ENCODE measurements at places on chromosomes 4 and X.
A peak's percentile ranks its signal among the peaks of the same experiment; 100 is the strongest.

DNA sequence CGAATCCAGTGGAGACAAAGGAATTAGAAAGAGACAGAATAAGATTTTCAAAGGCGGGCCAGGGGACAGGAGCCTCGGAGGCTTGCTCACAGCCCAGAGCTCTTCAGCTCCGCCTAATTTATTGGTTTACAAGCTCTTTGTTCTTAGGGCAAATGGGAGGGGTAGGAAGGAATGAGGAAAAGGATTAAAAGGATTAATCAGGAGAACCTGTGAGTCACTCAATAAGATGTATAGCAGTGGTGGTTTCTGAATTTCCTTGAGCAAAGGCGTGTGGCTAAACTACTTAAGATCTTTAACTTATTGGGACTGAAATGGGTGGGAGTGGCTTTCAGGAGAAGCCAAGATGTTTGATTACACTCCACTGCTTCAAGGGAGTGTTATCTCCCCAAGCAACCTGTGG is 456.0 kb upstream of the SPANXN1 start:
- DNase-seq = no peak

- no peak for DNase-seq
Measured at GRCh38 chr4:90960433-90960832, 833.2 kb downstream of the CCSER1 start.

DNA sequence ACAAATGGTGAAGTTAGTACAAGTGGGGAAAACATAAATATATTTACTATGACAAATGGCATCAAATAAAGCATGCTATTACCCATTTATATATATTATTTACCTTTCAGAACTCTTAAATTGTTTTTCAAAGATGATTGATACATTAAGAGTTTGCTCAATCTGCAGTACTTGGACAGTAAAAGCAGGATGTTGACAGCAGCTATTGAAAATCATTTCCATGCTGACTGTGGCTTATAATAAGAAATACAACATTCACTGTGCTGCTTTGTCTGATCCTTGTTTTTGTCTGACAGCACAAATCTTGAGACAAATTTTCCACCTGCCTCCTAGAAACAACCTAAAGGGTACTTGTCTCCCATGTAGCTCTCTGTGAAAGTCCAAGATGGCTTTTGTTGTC is 134.1 kb upstream of the FAT1 start:
- DNase-seq = no peak

GRCh38 chr4:177313263-177313662 is 3.6 kb downstream of the NEIL3 start:
- no peak for DNase-seq

DNA sequence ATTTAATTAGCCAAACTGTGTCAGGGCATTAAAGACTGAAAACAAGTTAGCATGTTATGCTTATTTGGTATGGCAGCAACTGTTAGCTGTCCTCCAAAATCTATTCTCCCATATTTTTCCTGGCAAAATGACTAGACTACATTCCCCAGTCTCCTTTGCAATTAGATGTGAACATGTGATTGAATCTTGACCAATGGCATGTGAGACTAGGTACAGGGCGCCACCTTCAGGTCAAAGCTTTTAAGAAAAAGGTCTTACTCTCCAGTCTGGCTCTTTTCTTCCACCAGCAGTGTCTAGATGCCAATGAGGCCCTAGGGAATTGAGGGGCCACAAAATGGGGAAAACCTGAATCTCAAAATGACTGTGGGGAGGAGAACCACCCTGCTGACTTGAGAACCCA is 408.2 kb downstream of the SMARCA1 start:
- DNase-seq = no peak

DNA sequence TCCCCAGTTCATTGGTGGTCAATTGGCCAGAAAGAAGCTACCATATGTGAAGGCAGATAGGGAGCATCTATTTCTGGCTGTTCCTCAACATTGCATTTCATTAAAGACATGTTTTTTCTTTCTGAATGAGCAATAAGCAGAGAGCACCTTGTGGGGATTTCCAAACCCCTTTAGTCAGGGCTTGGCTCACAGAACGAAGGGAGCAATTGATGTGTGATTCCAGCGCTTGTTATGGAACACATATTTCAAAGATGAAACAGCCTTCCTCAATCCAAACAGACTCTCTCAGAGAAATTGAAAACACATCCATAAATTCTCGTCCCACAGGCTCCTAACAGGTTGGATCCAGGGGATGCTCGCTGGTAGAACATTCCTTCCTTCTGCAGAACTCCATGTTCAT is 84.1 kb downstream of the CLCN4 start:
- DNase-seq = no peak

- DNase-seq = no peak
Measured at GRCh38 chr4:138761638-138762220, 253.9 kb upstream of the NOCT start.

DNA sequence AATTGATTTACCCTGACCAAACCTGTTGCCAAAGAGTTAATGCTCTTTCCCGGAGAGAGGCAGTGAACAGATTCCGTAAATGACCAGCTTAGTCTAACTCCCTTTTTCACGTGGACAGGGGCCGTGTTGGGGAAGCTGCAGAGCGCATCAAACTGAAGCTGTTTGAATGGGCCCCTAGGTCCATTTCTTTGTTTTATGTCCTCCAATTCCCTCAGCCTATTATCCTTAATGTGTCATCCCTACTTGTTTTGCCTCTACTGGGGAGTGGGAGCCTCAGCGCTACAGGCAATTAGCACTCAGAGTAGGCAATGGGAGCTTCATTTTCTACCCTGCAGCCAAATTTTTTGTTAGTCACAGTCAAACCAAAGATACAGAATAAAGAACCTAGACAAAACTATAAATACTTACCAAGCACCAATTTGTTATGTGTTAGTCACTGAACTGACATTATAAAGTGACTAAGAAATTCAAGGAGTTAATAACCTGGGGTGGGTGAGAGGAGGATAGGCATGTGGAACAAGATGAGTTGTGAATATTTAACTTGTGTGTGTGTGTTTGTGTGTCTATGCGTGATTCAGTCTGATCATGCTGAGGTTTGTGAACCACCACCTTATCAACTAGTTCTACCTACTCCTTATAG is 417.4 kb downstream of the PACRGL start:
- DNase-seq = no peak

DNA sequence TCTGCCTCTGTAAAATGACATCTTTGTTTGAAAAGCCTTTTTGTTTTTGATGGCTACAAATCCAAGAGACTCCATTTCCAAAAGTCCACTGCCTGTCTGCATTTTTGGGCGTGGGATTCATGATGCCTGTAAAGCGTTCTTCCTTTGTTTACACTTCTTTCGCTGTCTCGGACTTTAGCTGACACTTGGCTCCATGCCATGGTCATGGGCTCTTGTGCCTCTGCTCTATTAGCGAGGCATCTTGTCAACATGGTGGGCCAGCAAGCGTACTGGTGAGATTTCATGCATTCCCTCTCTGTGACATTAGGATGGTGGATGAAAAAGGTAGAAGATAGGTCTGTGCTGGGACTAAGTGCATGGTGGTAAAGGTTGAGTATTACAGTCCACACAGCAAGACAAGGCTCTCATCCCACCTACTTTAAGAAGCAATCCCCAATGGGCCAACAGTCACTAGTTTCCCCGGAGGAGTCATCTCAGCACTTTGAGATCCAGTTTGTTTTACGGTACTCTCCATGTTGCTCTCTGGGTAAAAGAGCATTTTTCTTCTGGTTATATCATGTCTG is 298.2 kb upstream of the KLF3 start:
- DNase-seq = no peak

GRCh38 chr4:98447648-98448047 is 186.5 kb downstream of the RAP1GDS1 start:
- peak; percentile 40 for DNase-seq

DNA sequence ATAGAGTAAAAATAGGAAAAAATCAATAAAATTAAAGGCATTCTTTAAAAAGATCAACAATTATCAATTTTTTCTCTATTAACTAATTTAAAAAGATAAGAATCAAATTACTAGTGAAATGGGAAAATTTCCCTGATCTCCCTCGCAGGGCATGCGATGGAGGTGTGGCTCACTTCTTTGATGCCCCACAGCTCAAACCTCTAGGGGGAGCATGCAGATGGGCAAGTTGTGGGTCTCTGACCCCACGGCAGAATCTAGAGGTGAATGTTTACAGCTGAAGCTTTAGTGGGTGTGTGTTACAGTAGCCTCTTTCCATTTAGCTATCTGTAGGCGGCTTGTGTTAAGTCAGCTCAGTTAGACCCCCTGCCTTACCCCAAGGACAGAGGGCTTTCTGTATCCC is 1348.8 kb downstream of the PCDH18 start:
- no peak for DNase-seq

DNA sequence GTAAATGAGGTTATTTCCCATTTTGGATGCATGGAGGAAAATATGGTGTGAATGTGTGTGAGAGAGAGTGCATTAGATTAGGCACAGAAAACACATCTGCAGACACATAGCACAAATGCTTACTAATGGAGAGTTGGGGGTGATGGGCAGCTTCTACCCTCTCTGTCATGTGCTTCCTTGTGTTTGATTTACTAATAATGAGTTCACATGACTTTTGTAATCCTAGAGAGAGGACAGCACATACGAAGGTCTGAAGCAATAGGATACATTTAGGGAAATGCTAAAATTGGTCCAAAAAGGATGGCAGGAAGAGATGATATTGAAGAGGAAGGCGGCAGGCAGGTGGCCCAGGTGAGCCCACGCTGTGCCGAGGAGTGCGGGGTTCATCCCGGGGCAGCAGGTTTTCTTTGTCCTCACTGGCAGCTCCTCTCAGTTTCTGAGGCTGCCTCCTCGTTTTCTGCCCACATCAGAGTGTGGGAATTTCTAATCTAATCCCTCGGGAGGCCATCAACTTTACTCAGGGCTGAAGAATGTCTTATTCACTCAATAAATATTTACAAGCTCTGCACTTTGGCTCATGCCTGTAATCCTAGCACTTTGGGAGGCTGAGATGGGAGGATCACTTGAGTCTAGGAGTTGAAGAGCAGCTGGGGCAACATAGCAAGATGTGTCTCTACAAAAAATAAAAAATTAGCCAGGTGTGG is 15.9 kb upstream of the MAP9 start:
- no peak for DNase-seq

- DNase-seq = peak; percentile 53
Measured at GRCh38 chr4:78638337-78639172, 87.0 kb downstream of the ANXA3 start.

- peak; percentile 56 for DNase-seq
Measured at GRCh38 chrX:16882702-16883486, 12.7 kb upstream of the RBBP7 start.
